ENCODE measurements at places on chromosomes 6 and 20.

DNA sequence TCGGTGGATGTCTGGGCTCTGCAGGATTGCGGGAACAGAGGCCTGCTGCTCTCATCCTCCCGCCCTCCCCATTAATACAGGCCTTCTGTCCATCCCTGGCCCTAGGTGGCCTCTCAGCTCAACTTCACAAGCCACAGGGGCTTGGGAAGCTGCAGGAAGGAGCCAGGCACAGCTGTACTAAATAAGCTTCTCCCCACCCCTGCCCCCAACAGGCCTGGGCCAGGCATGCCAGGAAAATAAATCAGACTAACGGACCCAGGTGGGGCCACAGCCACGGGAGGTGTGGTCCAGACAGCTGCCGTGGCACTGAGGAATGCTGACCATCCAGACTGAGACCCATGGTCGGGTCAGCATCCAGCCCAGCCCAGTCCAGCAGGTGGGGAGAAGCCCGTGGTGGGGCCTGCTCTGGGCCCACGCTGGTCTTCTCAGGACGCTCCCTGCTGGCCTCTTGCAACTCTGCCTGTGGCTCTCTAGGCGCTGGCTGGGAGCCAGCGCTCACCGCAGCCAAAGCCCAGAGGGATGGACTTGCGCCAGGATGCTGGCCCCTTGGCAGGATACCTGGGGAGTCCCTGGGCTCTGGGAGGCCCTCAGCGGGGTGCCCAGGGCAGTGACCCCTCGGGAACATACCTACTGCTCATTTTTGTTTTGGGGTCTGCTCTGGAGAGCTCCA, 8.6 kb upstream of the YTHDF1 start:
- DNase-seq = no peak

GRCh38 chr6:74356391-74356790, 660.4 kb downstream of the CD109 start:
- DNase-seq = peak; percentile 3

DNA sequence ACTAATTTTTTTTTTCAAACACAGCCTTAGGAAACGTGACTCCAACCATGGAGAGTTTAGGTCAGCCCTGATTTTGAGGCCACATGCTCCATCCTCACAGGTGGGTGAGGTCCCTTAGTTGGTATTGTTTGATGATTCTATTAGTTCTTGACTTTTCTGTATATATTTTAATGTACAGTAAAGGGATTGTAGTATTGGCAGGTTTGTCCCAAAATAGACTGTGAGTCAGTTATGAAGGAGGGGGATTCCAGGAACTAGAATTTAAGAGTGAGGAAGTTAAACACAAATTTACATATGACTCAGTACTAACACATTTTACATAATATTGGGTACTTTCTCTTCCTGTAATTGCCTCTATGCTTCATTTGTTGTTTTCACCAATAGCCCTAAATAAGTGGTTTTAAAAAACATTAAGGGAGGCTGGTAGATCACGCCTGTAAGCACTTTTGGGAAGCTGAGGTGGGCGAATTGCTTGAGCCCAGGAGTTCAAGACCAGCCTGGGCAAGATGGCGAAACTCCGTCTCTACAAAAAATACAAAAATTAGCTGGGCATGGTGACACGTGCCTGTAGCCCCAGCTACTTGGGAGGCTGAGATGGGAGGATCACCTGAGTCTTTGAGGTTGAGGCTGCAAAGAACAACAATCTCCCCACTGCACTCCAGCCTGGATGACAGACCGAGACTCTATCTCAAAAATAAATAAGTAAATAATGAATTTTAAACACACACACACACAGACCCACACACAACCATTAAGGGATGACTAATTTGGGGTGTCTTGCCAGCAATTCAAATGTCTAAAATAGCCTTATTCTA, 81.8 kb downstream of the SGK1 start:
- peak; percentile 39 for DNase-seq

DNA sequence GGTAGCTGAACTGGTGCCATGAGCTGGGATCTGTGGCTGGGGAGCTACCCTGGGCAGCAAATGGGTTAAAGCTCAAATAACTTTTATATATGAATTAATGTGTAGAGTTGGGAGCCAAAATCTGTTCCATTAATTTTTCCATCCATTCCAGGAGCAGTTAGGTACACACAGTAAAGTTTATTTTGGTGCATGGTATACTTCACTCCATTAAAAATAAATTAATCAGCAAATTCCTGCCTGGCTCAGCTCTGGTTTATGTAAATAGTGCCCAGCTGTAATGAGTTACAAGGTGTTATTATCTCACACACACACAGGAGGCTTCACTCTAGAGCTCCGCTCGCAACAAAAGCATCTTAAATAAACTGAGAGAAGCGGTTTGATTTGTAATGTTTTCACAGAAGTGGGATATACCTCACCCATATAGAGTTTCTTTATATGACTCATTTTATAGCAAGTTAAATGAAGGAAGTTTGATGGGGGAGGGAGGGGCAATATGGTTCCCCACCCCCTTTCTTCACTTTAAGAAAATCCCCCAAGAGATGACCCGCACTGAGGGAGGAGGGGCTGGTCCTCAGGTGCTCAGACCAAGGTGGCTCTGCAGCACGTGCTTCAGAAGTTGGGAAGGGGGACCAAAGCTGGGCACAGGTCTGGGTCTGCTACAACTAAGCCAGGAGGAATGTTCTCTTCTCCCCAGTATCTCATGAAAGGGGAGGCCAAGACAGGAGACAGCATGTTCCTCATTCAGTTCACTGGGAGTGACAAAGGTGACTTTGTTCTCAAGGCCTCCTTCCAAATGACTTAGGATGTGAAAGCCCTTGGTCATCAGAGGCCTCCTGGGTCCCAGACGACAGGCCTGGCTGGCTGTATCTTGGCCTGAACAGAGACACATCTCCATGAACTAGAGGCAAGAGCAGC, 10.5 kb upstream of the FAM83C start:
- DNase-seq = no peak

GRCh38 chr6:105611606-105612005, 208.7 kb upstream of the PREP start:
- no peak for DNase-seq

GRCh38 chr20:19937218-19937617, 79.9 kb upstream of the NAA20 start:
- no peak for DNase-seq

DNA sequence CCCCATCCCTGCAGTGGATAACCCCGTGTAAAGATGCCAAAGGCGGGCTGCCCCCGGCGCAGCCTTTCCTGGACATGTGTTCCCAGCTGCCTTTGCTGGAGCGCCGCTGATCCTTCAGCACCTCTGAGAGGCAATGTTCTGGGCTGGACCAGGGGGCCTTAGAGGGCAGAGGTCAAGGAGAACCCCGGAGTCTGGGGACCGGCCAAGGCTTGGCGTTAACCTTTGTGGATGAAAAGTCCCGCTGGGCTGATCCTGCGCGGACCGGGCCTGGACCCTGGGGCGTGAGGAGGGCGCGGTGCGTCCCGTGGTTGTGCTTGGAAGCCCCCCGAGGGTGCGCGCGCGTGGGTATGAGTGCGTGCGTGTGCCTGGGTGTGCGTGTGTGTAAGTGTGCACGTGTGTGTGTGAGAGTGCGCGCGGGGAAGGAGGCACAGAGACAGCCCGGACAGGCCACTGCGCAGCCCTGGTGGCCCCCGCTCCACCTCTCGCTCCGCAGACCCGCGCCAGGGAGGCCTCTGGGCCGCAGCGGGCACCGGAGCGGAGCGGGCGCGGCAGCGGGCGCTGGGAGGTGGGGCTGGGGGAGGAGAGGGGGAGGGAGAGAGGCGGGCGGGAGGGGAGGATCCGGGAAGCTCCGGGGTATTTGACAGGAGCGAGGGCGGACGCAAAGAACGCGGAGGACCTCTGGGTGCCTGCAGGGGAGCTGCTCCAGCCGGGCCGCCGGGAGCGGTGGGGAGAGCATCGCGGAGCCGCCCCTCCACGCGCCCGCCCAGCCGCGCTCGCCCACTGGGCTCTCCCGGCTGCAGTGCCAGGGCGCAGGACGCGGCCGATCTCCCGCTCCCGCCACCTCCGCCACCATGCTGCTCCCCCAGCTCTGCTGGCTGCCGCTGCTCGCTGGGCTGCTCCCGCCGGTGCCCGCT, at the start of gene SMOC2:
SMOC2 (plus strand) TSS at position 665 of the 914 bp plus-strand sequence; CDS start at position 852, 187 bp downstream.
- DNase-seq = no peak

GRCh38 chr6:93586306-93586705, 166.9 kb upstream of the EPHA7 start:
- no peak for DNase-seq

- DNase-seq = no peak
Observed at GRCh38 chr6:139738801-139739455, 364.5 kb upstream of the CITED2 start.

DNA sequence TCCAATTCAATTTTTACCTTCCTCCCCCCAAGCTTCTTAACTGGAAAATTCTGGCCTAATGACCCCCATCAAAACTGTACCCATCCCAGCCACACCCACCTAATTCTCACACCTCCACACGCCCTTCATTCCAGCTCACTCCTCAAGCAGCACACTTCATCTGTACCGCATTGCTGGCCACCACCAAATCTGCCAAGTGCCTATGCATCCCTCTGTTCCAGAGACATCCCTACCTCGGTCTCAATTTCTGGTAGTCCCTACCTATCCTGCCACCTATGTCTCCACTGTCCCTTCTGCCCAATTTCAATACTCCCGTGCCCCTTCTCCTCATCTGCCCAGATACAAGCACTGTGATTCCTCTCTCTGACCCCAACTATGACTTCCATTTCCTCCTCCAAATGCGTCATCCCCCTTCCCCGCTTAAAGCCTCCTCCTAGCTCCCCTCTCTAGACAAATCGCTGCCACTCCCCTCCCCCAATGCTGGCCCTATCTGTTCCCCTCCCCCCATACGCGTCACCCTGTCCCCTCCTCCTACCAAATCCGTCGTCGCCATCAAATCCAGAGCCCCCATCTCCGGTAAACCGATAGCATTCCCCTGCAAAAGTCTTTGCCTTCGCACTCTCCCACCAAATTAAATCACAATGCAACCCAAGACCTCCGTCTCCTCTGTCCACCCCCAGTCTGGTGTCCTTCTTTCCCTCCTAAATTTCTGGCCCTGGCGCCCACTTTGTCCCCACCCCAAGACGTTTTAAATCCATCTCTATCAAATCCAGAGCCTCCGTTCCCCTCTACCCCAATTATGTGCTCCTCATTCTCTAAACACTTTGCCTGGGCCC, 1.2 kb downstream of the MTCH1 start:
- DNase-seq = peak; percentile 77

DNA sequence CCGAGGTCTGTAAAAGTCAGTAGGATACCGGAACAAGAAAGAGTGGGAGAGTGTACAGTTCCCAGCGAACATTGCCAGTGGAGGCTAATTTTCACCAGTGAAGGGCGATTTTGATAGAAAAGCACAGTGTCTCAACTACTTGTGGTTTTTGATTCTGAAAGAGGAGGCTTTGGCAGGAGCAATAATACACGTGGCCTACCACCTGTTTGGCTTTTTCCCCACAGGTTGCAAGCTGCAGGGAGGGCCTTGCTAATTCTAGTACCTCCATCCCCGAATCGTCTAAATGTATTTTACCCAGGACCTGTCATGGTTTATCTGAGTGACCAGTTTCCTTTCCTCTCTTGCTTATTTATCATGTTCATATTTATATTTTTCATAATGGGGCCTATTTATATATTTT, 3.3 kb upstream of the EFCAB8 start:
- no peak for DNase-seq

DNA sequence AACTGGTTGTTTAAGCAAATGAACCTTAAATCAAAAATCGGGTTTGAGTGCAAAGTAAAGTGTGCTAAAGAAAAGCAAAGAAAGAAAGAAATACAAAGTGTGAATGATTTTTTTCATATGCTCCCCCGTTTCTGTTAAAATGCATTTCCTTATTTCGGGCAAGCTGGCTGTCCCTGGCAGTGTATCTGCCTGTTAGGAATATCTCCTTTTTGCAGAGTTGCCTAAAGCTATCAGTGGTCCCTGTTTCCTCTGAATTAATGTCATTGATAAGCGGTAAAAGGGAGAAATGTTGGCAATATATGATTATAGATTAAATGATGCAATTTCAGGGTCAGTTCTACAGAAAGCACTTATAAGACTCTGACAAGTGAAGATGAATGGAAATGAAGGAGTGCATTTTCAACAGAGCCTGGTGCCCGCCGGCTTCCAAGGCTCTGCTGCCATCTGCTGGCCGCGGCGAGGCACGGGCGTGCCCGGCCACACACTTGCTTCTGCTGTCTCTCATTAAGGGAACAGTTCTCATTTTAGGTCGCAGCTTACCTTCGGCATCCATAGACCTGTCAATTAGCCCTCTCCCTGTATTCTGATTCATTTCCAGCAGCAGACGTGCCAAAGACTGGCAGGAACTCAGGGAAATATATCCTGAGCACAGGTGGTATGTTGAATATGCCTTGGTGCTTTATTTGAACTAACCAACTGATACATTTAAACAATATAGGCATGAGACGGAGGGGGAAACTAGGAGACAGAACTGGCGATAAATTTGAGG, 381.9 kb downstream of the C6orf118 start:
- peak; percentile 34 for DNase-seq

GRCh38 chr6:75166773-75167172, 39.1 kb downstream of the COL12A1 start:
- DNase-seq = no peak

- DNase-seq = peak; percentile 76
Observed at GRCh38 chr20:6583134-6583738, 184.2 kb upstream of the BMP2 start.

DNA sequence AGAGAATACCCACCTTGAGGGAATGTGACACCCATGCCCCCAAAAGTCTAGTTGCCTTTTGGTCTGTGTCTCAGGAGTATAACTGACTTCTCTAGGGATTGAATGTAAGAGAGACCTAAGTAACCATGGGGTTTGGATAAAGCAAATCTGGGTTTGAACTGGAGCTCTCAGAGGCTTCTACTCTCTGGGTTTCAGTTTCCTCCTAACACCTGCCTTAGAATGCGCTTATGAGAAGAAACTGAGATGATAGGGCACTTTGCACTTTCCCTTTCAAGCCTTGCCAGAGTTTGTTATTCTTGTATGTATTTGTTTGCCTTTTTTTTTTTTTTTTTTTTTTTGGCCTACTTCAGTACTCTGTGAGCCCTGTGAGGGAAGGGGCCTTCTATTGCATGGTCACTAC, 19.4 kb downstream of the SDHAF4 start:
- no peak for DNase-seq

All from RKO (cell line).